ENCODE measurements at places on chromosomes 12 and 14.

DNA sequence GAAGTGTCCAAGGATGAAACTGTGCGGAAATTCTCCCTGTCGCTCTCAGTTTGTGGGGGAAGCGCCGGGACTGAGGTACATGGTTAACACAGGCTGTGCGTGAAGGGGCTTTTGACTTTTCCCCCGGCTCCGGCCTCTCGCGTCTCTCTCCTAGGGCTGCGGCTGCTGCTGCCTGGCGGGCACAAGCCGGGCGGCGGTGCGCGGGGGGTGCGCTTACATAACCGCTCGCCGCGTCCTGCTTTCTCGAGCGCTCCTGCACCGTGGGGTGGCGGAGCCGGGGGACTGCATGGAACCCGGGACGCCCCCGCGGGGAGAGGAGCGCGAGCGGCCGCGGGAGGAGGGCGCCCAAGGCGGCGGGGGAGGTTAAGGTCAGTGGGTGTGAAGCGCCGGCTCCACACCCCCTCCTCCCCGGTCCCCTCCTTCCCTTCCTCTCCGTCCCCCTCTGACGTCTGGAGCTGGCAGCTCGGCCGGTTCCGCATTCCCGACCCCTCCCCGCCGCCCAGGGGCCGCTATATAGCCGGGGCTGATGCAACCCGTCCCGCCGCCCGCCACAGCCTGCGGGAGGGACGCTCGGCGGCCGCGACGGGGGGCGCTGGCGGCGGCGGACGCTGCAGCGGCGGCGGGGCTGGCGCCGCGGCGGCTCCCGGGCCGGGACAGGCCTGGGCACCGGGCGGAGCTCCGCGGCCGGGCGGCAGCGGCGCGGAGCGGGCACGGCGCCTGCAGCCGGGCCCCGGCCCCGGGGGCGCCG lies at the start of gene JDP2:
JDP2 (plus strand) TSS at position 541 of the 748 bp plus-strand sequence. CDS start 9,899 bp downstream, outside the sequence.
- peak; percentile 23 for DNase-seq

DNA sequence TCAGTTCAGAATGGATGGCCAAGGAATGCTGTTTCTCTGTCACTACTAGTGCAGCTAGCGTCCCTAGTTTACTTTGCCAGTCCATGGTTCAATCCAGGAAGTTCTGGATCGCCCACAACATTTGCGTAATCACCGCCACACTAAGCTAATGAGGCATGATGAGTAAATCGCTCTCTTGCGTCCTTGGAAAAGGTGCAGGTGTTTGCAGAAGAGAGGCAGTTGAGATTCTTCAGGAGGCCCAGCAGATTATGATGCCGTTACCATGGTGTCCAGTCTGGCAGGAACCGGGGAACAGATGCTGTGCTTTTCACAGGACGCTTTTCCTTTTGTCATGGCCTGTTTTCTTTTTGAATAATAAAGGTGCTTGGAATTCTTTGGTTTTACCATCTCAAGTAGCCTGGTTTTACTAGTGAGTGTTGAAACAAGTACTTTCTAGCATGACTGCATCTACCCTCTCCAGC lies 9.0 kb downstream of the TPH2 start:
- DNase-seq = peak; percentile 88

- DNase-seq = peak; percentile 53
Measured at GRCh38 chr14:98014851-98015615, 1217.9 kb downstream of the VRK1 start.

DNA sequence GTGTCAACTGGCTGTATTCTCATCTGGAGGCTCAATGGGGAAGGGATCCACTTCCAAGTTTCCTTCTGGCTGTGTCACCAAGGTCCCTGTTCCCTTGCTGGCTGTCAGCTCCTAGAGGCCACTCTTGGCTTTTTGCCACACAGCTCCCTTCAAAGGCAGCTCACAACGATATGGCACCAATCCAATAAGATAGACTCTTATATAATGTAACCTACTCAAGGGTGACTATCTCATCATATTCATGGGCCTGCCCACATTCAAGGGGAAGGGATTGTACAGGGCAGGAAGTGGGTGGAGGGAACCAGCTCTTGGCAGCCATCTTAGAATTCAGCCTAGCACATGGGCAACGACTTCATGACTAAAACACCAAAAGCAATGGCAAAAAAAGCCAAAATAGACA lies 98.7 kb upstream of the PLXNC1 start:
- no peak for DNase-seq

DNA sequence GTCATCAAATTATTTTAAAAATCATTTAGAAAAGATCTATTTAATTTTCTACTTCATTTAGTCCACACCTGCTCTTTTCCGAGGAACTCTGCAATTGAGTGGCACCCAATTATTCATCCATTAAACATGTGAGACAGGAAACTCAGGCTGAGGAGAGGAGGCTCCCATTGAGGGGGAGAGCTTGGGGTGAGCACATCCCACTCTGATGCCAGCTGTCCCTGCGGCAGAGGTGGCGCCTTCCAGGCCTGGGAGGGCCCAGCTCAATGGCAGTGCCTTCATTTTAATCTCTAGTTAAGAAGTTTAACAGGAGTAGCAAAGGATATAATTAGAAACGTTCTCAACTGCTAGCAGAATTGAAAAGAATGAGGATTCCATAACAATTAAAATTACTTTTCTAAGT lies 92.0 kb downstream of the ITPR2 start:
- peak; percentile 23 for DNase-seq

GRCh38 chr12:132554845-132555630 lies 55.3 kb downstream of the LRCOL1 start:
- no peak for DNase-seq

- DNase-seq = peak; percentile 13
Measured at GRCh38 chr12:107622001-107622400, 63.6 kb upstream of the PWP1 start.

DNA sequence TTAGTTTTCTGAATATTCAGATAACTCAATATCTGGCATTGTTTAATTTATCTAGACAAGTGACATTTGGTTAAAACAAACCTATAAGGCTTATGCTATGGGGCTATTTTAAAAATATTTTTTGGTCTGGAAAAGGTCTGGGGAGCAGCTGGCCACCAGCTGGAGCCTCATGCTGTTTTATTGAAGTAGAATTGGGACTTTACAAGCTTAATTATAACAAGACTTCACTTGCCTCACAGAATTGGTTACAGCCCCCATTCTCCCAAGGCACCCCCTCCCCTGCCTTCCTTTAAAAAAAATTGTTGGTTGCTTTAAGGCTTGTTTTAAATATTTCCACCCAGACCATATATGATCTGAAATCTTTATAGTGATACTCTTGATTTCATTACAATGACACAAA lies 453.9 kb downstream of the ADAMTS20 start:
- DNase-seq = no peak

DNA sequence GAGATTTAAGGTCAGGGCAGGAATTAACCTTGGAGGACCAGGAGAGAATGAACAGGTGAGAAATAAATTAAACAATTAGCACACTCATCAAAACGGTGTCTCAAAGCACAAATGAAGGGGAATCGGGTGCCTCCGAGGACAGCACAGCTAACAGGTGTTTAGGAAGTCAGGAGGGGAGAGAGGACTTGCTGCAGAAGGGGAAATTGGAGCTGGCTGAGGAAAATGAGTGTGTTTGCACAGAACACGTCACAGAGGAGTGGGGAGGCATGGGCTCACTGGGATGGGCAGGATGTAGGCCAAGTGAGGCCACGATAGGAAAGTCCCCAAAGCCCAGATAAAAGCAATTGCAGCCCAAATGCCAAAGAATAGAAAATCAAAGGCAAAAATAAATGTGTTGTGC lies 121.7 kb downstream of the ZNF664 start:
- no peak for DNase-seq

DNA sequence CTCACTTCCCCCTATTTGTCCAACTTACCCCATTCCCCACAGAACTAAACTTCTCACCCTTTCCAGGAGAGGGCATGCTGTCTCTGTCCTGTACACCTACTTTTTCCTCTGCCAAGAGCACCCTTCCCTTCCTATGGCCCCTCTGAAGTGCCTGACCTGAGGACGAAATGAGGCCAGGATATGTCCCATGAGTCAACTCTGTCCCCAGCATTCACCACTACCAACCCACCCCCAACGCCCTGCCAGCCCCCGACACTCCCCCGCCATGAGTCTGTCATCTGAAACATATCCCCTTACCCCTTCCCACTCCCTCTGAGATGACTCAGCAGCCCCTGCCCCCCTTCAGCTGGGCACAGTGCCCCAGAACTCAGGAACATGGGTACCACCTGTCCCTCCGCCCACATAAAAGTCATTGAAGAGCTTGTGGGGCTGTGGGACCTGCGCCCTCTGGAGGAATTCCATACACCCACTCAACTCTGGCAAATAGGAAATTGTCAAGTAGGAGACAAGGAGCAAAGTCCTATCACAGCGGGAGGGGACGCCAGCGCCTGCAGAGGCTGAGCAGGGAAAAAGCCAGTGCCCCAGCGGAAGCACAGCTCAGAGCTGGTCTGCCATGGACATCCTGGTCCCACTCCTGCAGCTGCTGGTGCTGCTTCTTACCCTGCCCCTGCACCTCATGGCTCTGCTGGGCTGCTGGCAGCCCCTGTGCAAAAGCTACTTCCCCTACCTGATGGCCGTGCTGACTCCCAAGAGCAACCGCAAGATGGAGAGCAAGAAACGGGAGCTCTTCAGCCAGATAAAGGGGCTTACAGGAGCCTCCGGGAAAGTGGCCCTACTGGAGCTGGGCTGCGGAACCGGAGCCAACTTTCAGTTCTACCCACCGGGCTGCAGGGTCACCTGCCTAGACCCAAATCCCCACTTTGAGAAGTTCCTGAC lies 26.3 kb downstream of the ITGA7 start:
- DNase-seq = peak; percentile 57

DNA sequence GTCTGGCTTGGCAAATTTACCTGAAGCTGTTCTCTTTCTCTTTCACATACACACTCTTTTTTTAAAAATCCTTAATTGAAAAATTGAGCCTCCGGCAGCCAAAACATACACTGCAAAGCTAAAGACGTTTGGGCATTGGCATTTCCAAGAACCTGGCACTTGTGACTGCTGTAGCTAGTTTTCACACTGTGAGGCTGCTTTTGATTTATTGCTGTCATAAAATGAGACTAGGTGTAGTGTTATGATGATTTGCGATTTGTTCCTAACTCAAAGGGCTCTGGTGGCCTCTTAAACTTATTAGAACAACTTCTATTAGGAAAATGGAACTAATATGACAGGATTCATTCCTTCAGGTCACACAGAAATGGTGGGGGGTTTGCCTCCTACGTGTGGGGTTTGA lies 377.1 kb upstream of the FAR2 start:
- no peak for DNase-seq

- no peak for DNase-seq
Measured at GRCh38 chr14:89401241-89401640, 15.8 kb downstream of the FOXN3 start.

DNA sequence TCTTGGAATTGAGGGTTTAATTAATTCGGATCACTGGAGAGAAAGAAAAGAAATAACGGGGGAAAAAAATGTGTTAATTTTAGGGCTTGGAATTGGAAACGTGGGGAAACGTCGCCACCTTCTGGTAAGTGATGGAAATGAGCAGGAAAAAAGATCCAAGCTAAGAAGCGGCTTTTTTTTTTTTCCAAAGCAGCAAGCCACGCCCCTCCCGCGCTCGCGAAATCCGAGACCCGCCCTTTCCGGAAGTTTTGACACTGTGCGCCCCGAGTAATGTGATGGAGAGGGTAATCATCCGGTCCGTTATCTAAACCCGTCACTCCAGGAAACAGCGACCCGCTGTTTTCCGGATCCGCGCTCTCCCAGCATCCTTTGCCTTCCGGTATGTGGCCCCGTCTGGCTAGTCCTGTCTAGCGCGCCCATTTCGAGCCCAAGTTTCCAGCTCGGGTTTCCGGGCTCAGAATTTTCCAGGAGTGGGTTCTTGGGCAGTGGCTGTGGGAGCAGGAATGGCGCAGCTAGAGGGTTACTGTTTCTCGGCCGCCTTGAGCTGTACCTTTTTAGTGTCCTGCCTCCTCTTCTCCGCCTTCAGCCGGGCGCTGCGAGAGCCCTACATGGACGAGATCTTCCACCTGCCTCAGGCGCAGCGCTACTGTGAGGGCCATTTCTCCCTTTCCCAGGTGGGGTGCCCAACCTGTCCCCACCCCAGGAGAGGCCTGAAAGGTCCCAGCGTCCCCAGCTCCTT lies at the start of gene ALG10B:
ALG10B (plus strand) TSS at position 384 of the 739 bp plus-strand sequence; CDS start at position 504, 120 bp downstream.
- DNase-seq = peak; percentile 87

GRCh38 chr12:106987846-106988245 lies 900 bp upstream of the MTERF2 start:
- DNase-seq = peak; percentile 14

- DNase-seq = peak; percentile 38
Measured at GRCh38 chr12:42981379-42981778, 391.8 kb upstream of the PRICKLE1 start.

DNA sequence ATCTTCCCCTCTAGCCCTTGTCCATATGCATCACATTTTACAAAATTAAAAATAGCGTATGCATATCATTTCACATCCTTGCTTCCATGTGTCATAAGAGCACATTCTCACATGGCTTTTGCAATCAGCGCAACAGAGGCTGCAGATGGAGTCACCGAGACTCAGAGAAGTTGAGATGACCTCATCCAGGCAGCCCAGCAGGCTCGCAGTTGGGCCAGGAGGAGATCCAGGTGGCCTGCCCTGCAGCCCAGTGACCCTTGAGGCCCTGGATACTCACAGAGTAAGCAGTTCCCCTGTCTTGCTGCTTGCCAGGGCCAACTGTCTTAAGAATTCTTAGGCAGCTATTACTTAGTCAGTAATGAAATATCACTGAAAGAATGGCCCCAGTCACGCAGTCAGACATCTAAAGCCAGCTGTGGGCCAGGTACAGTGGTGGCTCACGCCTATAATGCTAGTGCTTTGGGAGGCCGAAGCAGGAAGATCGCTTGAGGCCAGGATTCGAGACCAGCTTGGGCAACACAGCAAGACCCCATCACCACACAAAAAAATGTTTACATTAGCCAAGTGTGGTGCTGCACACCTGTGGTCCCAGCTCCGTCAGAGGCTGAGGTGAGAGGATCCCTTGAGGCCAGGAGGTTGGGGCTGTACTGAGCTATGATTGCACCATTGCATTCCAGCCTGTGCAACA lies 9.1 kb downstream of the CAMKK2 start:
- no peak for DNase-seq

- DNase-seq = no peak
Measured at GRCh38 chr12:6724409-6724797, 557 bp downstream of the COPS7A start.
